ENCODE measurements at places on chromosomes 1 and 21. TPM values are rescaled to one million over a fixed set of nuclear protein-coding genes. Genes with fewer than 3 reads are reported as not detected.

The HPDL gene
- total RNA-seq, result 4.5 TPM

GRCh38 chr1:209416039-209416438 lies 167.5 kb upstream of the CAMK1G start:
- ATAC-seq, result no peak

The SLC16A4 gene
- total RNA-seq, result 0.58 TPM

The LIN28A gene
- not detected for total RNA-seq

GRCh38 chr1:19110257-19110927 lies 99.7 kb downstream of the UBR4 start:
- ATAC-seq, result no peak

The CAMTA1 gene
- 36.7 TPM for total RNA-seq

The FABP3 gene
- not detected for total RNA-seq

DNA sequence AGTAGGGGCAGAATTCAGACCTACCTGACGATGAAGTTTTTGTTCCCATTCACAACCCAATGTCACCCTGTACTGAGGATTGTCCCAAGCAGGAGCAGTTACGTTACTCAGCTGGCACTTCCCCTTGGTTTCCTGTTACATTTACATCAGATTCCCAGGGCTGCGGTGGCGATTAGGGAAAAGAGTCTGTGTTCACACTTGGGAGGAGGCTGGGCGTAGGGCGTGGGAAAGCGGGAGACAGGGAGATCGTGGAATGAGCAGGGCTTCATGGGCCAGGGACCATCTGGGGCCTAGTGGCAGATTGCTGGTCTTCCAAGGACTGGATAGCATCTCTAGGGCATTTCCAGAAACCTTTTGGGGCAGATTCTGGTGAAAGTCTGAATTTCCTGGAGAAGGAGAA lies 39.0 kb downstream of the TBX19 start:
- ATAC-seq, result no peak

GRCh38 chr1:161869291-161869690 lies 103.2 kb downstream of the ATF6 start:
- no peak for ATAC-seq

GRCh38 chr21:41229509-41230248 lies 61.7 kb downstream of the BACE2 start:
- ATAC-seq, result no peak

The AADACL3 gene
- not detected for total RNA-seq

DNA sequence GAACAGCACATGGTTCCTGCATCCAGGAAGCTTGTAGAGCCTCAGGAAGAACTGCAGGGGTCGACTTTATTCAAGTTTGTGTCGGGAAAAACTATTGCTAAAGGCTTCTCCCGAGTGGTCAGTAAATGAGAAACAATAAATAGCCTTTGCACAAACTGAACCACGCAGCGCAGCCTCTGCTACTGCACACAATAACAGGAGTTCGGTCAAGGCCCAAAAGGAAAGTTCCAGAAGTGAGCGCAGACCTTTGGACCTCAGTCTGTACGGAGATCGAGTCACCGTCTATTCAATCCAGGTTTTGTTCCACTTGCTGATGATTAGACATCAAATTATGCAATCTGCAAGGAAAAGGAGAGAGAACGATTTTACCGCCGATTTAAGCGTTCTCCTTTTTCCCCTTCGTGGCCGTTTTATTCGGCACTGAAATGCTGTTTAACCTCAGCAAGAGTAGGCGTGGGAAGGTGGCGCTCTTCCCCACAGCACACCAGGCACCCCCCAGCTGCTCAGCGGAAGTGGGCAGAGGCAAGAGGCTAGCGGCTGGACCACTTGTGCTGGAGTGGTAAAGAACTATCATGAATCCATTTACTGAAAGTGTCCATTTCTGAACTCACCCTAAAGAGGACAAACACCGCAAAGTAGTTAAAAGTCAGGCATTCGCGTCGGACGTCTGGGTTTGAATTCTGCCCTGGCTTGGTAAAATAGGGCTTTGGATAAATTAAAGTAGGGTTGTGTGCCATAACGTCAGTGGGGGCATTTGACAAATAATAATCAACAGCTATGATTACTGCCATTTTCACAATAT lies 6.1 kb upstream of the LHX8 start:
- no peak for ATAC-seq

GRCh38 chr1:223538981-223539380 lies 126.5 kb downstream of the CAPN8 start:
- no peak for ATAC-seq

GRCh38 chr1:42732126-42732680 lies 7.8 kb downstream of the CLDN19 start:
- no peak for ATAC-seq

- ATAC-seq, result no peak
Observed at GRCh38 chr1:79124756-79125155, 118.2 kb upstream of the ADGRL4 start.

The OR2T35 gene
- total RNA-seq, result not detected

GRCh38 chr1:176866011-176866714 lies 298.3 kb downstream of the ASTN1 start:
- ATAC-seq, result no peak

The PRKCZ gene
- 24.7 TPM for total RNA-seq

GRCh38 chr1:108643492-108644335 lies 17.2 kb downstream of the HENMT1 start:
- ATAC-seq, result peak; percentile 49

GRCh38 chr1:153261281-153262069 lies 2.0 kb downstream of the LORICRIN start:
- no peak for ATAC-seq

GRCh38 chr1:46248122-46248920 lies 758 bp downstream of the RAD54L start:
- no peak for ATAC-seq

The MRPL37 gene
- 164 TPM for total RNA-seq

The KIAA0040 gene
- total RNA-seq, result 34.8 TPM

The KIF21B gene
- 64.2 TPM for total RNA-seq

DNA sequence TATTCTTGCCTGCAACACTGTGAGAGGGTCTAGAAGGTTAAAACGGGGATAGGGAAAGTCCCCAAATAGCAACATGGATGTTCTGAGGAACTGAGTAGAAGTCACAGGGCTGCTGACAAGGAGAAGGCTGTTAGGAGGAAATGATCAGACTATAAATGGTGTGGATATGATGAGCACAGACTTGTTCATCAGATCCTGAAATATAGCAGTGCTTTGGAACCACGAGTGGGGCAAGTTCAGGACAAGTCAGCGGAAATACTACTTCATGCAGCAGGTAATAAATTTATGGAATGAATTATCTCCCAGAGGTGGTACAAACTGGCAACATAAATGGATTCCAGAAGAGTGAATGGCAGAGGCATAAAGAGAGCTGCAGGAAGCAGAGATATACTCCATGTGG lies 3.2 kb upstream of the KIAA0040 start:
- no peak for ATAC-seq

GRCh38 chr1:51240084-51240483 lies 4.0 kb downstream of the RNF11 start:
- no peak for ATAC-seq

The KLHDC8A gene
- not detected for total RNA-seq

- no peak for ATAC-seq
Observed at GRCh38 chr1:7401814-7402547, 369.1 kb upstream of the VAMP3 start.

- ATAC-seq, result no peak
Observed at GRCh38 chr1:26493267-26493666, 21.0 kb downstream of the HMGN2 start.

The RNU1-3 gene
- total RNA-seq, result 1,202 TPM

The GPR37L1 gene
- total RNA-seq, result not detected

- no peak for ATAC-seq
Observed at GRCh38 chr1:52996653-52997052, 65.4 kb upstream of the PODN start.

- ATAC-seq, result no peak
Observed at GRCh38 chr1:44407430-44408211, 2.6 kb downstream of the RNF220 start.
